NCI-H526 treated with DMSO at 0.1 percent for 48 hours (cell line): ENCODE measurements at places on chromosomes 11 and 22.
A peak's percentile ranks its signal among the peaks of the same experiment; 100 is the strongest.

DNA sequence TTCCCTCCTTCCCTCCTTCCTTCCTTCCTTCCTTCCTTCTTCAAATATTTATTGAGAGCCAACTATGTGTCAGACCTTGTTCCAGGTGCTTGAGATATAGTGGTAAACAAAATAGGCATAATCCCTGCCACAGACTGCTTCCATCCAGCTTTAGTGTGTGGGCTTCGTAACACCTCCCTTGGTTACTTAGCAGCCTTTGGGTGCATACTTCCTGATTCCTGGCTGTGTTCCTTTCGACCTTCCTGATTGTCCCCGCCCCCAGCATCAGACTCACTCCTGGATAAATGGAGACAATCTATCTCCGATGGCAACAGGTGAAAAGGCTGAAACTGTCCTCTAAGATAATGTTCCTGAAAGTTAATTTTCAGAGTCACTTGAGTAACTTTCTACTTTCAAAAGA, 13.5 kb downstream of the CCDC81 start:
- no peak for DNase-seq

DNA sequence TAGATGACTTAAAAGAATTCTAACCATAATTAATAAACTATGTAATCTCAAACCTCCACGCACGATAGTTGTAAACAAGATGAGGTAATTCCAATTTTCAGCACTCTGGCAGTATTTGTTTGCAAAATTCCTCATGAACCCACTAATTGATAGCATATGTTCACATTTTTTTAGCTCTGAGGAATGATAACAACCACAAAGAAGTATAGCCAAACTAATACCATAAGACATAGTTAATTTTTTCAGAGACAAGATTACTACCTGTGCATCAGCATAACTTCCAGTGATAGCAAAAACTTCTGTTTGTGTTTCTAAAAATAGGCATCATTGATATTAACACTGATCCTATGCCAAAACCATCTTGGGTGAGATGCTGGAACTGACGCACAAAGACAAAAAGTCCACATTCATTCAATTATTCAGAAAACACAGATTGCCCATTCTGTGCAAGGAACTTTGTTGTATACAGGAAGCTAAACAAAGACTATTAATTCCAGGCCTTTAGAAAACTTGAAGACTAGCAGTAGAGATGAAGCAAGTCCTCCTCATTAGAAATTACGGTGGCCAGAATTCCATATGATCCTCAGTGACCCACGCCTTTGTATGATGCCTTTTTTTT, 57.7 kb downstream of the PDGFD start:
- no peak for DNase-seq

DNA sequence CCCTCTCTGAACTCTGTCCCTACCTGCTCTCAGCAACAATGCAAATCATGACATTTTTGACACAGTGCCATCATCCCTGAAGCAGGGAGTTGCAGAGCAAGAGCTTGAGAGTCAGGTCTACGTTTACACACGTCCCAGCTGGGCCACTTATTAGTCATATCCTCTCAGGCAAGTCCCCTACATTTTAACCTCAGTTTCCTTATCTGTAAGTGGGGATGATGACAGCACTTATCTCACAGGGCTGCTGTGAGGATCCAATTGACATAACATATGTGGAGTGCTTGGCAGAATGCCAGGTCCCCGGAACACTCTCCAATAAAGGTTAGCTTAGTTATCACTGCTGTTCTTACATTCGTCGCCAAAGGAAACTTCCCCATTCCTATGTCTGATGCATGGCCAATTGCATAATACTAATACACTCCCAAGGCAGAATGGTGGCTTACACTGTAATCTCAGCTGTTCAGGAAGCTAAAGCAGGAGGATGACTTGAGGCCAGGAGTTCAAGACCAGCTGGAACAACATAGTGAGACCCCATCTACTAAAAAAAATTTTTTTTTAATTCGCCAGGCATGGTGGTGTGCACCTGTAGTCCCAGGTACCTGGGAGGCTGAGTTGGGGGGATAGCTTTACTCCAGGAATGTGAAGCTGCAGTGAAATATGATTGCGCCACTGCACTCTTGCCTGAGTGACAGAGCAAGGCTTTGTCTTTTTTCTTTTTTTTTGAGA, 16.6 kb downstream of the ASCC2 start:
- DNase-seq, result no peak

DNA sequence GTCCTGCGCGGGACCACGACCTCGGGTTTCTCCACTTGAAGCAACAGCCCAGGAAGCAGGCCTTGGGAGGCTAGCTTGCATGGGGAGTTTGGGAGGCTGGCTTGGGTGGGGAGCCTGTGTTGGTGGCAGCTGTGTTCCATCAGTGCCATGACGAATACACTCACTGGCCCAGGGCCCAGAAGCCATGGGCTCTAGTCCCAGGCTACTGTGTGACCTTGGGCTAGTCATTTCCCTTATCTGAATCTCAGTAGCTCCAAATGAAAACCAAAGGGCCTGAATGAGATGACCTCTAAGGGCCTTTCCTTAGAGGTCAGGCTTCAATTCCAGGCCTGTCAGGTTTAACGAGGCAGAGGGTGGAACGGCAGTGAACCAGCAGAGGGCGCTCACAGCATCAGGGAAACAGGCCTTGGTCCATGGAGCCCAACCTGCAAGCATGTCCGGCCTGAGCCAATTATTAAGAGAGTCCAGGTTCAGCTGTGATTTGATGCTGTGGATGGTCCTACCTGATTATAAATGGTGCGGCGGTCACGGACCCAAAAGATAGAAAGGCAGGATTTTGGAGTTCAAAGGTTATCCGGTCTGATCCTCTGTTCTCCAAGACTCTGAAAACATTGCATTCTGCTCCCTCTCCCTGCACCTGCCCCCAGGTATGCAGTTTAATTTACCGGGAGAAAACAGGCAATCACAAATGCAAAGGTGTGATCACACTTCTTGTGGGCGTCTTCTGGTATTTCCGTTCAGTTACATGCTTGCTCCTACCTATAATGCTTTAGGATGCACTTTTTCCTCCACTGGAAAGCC, 15.9 kb downstream of the PTPN5 start:
- peak; percentile 15 for DNase-seq

DNA sequence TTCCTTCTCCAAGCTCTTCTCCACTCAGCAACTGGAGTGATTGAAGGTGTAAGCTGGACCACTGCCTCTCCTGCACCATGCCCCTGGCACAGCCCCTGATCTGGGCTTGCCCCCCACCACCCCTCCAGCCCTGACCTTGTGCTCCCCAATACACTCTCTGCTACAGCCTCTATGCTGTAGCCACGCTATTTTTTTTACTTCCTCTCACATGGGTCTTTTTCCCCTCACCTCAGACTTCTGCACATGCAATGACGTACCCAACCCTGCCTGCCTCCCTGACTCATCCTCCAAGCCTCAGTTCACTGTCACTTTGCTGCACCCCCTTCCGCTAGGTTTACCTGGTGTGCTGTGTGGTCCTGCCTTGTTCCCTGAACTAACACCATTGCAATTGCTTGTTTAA, 9.0 kb downstream of the CSNK2A3 start:
- DNase-seq, result no peak

DNA sequence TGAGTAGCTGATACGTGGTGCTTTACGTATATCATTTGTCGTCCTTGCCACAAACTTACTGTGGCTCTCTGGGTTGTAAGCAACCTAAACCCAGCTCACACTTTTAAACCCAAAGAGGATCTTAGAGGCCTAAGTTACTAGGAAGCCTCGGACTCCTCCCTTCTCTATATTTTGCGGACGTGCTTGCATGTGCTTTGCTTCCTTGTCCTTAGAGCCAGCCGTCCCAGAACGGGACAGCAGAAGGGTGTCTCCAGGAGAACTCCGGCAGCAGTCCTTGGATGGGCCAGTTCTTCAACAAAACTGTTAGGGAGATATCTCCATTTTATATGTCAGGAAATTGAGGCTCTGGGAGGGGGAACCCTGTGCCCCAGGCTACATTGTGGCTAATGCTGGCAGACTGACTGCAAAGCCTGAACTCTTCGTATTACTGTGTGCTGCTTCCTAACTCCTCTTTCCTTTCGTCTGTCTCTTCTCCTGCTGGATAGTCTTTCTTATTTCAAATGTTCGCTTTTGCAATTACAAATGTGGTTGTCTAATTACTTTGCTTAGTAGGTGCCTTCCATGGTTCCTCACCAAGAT, 33.8 kb downstream of the TNRC6B start:
- DNase-seq, result no peak

DNA sequence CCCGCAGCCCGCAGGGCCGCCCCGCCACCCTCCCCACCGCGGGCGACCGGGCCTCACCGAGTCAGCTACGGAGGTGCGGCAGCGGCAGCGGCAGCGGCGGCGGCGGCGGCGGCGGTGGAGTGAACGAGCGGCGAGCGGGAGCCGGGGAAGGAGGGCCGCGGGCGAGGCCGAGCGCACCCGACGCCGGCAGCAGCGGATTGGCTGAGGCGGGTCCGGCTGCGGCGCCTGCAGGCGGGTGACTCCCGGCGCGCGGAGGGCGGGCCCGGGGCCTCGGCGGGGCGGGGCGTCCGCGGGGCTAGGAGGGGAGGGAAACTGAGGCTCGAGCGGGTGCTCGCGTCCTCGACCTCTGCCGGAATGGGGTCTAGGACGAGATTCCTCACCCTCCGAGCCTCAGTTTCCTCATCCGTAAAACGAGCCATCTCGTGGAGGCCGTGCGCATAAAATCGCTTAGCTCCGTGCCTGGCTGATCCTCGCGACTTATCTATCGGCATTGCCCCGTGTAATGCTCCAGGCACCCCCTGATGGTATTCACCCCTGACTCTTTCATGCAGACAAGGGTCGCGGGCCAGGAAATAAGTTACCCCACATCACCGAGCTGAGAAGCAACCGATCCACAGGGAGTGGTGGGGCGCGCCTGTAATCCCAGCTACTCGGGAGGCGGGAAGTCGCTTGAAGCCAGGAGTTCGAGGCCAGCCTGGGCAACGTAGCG, at the start of gene CPT1A:
Gene CPT1A, minus strand, starts transcription at position 199 of the 709 bp plus-strand sequence. CDS start 26,442 bp downstream, outside the sequence.
- DNase-seq, result peak; percentile 67

- DNase-seq, result no peak
These were observed 154.2 kb upstream of the TTC12 start for GRCh38 chr11:113159988-113160807.

DNA sequence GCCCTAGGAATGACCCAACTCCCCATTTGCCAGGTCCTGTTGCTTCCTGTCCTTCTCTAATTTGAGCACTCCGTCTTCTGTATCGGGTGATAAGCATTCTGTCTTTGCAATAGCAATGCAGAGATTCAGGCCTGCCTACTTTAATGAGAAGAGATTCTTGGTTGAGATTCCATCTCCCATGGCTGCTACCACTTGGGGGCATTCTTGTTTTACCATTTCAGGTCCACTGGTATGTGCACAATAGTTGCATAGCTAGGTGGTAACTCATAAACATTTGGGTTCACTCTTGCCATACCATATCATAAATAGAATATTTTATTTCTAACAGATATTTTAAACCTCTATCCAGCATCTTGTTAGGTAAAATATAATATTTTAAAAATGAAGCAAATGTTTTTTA, 34.4 kb upstream of the CALCB start:
- no peak for DNase-seq

DNA sequence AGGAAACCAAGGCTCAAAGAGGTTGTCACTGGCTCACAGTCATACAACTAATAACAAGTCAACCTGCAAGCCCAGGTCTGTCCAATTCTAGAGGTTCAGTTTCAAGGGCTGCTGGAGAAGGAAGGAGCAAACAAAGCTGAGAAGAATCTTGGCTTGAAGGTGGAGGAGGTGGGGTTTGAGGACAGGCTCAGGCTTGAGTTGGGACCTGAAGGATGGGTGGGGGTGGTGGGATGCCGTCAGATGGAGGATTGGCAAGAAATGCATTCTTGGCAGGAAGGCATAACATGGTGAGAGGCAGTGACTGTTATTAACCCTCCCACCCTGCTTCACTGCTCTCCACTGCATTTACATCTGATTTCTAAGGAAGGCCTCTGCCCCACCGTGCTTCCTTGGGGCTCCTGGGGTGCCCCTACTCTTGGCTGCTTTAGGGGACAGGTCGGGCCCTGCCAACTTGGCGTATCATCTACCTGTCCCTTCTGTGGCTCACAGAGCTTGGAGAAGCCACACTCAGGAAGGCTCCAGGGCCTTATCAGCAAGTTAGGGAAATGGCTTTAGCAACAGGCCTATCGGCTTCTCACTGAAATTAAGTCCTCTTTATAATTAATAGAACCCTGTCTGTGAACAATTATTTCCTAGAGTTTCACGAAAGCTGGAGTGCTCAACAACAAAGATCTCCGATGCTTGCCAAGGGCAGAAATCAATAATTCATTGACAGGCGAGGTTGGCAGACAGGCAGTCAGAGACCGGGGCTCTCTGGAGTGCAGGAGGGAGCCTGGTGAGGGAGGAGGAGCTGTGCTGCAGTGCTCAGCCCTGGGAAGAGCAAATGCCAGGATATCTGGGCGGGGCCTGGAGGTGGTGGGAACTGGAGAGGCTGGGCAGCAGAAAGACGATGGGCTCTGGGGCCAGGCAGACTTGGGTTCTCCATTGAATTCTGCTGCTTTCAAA, 84.9 kb upstream of the NARS2 start:
- DNase-seq, result no peak

- DNase-seq, result no peak
These were observed 11.0 kb upstream of the CWF19L2 start for GRCh38 chr11:107468596-107468995.

- DNase-seq, result no peak
These were observed 356.1 kb downstream of the CADM1 start for GRCh38 chr11:115148101-115148500.

- no peak for DNase-seq
These were observed 31.7 kb upstream of the P2RY2 start for GRCh38 chr11:73186294-73186850.

DNA sequence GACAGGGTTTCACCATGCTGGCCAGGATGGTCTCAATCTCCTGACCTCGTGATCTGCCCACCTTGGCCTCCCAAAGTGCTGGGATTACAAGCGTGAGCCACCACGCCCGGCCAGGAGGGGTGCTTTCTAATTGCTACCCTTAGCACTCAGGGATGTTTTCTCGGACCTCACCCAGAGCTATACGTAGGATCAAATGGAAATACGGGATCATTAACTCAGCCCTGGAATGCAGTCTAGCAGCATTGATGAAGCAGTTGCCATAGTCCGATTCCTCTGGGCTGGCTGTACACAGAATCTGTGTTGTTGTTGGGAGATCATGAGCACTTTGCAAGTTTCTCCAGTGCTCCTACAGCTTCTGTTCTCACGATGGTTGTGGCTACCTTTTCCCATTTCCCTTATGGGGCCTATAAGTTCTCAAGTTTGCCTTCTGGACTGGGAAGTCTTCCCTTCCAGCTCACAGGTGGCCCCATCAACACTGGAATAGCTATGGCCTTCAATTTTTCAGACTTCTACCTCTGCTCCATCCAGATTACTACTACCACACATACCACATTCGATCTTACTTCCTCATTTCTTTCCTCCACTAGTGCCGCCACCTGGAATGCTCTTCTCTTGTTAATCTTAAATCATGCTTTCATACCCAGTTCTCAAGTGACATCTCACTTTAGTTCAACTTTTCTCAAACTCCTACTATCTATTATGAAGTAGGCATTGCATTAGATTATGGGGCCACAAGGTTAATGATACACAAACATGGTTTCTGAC, 16.1 kb upstream of the PCF11 start:
- no peak for DNase-seq

DNA sequence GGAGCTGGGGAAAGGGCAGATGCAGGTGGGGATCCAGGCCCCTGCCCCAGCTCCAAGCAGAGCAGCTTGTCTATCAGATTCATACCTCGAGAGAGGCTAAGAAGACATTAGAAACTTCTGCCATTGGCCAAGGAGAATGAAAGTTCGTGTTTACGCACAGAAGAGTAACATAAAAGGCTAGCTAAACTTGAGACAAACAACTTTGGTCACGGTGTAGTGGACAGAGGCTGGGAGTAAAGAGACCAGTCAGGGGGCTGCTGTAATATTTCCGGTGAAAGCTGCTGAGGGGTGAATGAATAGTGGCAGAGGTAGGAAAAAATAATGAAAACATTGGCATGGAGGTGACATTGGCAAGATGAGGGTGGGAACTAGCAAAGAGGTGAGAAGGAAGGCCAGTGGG, 22.9 kb downstream of the PHF21B start:
- no peak for DNase-seq

- no peak for DNase-seq
These were observed 92.2 kb upstream of the ALKBH3 start for GRCh38 chr11:43788421-43788820.
